Stimulated activated CD8-positive, alpha-beta memory T cell treated with anti-CD3 and anti-CD28 coated beads, Interleukin-15, amount 100 ng/mL, for 48 hours (primary cell): ENCODE measurements at places on chromosomes 2 and 18.

DNA sequence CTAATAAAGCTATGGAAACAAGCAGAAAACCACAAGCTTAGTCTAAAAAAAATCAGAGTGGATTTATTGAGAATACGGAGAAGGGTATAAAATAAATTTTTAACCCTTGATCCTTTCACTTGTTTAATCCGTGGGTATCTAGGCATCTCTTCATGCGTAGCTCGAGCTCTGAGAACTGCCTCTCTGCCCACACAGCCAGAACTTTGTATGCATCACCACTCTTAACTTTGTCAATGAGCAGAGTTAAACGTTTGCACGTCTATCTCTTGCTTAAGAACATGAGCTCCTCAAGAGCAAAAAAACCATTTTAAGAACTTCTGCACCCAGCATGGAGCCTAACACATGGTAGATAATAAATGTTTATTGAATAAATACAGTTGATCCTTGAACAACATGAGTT lies 26.9 kb upstream of the TANK start:
- DNase-seq = no peak

DNA sequence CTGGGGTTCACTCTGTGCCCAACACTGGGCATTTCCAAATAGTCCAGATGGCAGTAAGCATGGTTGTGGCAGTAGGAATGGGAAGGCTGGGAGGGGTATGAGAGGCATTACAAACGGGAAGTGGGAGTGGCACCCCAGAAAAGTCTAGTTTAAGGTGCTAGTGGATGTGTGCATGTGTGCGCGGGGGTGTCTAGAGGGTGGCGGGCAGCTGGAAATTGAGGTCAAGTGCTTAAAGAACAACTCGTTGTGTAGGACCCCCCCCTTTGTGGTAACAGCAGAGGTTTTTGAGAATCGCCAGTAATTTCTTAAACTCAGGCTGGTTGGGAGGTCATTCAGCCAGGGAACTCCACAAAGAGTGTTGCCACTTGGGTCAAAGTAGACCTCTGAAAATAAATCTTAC lies 69.9 kb downstream of the RHBDD1 start:
- DNase-seq = no peak

- no peak for DNase-seq
Measured at GRCh38 chr2:105886029-105886454, 141.3 kb downstream of the NCK2 start.

- no peak for DNase-seq
Measured at GRCh38 chr2:102336502-102336945, 19.1 kb upstream of the IL18R1 start.

GRCh38 chr18:60668583-60668982 lies 296.0 kb upstream of the MC4R start:
- DNase-seq = no peak

DNA sequence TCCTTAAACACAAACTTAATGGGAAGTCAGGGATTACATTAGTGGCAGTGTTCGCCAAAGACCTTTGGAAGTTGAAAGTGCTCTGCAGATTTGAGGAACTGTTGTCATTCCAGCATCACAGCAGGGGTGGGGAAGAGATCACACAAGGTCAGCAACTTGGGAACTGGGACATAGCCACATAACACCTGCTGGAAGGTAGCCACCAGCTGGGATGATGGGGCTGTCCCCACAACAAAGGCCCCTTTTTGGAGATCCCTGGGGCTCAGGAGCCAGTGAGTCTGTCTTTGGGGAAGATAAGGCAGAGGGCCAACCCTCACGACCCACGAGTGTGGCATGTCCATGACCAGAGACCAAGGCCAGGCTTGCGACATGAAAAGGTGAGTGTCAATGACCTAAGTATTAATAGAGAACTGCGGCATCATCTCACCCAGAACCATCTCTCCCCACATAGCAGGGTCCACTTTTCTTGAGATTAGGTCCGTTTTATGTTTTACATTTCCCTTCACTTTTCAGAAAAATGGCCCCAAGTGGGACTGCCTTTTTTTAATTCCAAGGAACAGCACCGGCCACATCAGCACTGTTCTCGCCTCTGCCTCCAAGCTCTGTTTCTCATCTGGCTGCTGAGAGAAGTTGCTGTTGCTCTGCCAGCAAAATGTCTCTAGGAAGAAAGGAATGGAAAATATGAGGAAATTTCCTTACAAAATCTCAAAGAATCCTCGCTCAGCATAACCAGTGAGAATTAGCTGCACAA lies 106.9 kb downstream of the GFPT1 start:
- DNase-seq = no peak

GRCh38 chr2:105111365-105112150 lies 73.7 kb downstream of the MRPS9 start:
- no peak for DNase-seq

GRCh38 chr18:26407736-26408601 lies 140.4 kb downstream of the KCTD1 start:
- no peak for DNase-seq

- no peak for DNase-seq
Measured at GRCh38 chr2:60334610-60335009, 218.8 kb downstream of the BCL11A start.

GRCh38 chr2:66494708-66495107 lies 59.8 kb downstream of the MEIS1 start:
- DNase-seq = no peak

DNA sequence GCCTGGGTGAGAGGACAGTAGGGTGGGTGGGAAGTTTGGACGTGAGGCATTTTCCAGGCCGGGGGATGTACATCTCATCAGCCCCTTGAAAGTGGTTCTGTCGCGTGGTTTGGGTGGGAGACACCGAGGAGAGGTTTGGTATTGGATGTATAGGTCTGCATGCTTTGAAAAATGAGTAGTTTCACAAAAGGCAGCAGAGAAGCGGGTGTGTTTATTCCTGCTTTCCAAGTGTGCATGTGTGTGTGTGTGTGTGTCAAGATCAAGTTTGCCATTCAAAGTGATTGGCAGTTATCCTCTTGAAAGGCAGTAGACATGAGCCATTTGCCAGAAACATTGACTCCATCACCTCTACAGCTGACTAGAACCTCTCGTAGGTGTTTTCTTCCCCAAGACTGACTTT lies 423.1 kb upstream of the POU3F3 start:
- no peak for DNase-seq

GRCh38 chr2:216632952-216633615 lies at the start of gene IGFBP2:
Gene IGFBP2, plus strand, starts transcription at chr2:216633420. Its CDS starts 104 bp downstream, at chr2:216633524.
- peak; percentile 21 for DNase-seq

DNA sequence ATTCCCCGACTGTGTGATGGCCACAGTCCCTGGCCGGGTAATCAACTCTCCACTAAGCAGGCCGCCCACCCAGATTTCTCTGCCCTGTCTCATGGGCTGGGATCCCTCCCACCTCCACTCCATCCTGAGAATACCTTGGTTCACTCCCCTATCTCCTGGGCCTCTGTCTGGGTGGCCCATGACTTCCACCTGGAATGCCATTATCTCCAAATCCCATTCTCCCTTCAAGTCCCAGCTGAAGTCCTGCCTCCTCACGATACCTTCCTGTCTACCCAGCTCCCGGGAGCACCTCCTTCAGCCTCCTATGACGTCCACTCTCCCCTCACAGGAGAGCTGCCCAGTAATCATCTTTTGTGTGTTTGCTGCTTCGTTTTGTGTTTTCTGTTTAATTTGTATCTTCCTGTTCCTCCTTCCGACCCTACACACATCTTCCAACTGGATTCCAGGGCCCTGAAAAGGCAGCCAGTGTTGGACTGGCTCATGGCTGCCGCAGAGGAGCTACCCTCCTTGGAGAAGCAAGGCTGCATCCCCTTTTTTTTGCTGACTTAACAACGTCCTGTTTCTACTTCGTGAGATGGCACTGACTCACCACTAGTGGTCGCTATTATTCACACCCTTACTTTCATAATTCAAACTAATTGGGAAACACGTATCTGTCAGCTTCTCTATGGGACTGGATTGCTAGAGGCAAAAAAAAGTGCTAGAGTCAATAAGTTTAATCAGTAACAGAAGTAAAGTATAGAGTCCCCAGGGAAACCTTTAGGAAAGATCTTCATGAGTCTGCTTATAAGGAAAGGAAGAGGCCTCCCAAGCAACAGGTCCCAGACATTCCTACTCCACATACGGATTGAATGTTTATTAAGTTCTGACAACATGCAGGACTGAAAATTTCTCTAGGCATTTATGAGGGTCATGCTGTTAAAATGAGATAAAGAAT lies 171.9 kb upstream of the GATA6 start:
- no peak for DNase-seq

DNA sequence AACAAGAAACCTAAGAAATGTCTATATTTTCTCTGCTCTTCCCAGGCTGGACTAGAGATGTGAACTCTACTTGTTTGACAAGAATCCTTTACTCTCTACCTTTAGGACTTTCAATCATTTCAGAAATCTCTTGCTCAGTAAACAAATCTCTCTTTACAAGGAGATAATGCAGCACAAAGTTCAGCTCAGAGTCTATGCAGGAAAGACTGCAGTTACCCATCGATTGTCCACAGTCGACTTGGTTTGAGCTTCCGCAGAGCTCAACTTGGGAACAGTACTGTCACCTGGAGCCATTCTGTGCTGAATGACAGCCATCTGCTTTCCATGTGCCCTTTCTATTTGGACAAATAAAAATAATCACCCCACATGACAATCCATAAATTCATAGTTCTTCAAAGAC lies 259.7 kb upstream of the STON1 start:
- DNase-seq = no peak

GRCh38 chr2:230893841-230894781 lies 29.4 kb downstream of the ITM2C start:
- no peak for DNase-seq

GRCh38 chr18:77461062-77461688 lies 211.5 kb downstream of the GALR1 start:
- DNase-seq = no peak

DNA sequence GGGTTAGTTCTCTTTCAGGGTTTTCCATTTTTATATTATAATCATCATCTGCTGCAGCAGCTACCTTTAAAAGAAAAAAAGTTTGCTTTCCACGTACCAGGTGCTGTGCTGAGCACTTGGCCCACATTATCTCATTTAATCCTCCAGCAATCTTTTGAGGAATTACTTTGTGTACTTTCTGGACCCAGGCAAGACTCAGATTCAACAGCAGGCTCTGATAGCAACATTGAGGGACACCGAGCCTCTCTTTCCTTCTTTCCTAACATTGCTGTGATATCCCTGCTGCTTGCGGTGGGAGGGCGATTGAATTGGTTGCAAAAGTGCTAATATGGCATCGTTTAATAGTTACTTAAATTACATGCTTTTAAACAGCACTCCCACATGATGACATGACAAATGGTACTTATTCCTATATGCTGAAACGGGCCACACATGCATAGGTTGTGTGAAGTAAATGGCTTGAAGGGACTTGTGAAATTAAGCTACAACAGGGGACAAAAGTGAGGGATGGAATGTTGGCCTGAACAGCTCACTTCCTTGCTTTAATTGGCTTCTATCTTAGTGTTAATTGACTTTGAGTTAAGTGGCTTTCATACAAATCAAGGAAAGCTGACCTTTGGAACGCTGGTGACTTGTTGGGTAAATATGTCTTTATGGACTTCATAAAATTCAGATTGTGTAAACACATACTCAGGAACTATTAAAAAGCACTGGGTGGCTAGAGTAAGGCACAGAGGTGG lies 21.2 kb downstream of the SPRED2 start:
- no peak for DNase-seq

DNA sequence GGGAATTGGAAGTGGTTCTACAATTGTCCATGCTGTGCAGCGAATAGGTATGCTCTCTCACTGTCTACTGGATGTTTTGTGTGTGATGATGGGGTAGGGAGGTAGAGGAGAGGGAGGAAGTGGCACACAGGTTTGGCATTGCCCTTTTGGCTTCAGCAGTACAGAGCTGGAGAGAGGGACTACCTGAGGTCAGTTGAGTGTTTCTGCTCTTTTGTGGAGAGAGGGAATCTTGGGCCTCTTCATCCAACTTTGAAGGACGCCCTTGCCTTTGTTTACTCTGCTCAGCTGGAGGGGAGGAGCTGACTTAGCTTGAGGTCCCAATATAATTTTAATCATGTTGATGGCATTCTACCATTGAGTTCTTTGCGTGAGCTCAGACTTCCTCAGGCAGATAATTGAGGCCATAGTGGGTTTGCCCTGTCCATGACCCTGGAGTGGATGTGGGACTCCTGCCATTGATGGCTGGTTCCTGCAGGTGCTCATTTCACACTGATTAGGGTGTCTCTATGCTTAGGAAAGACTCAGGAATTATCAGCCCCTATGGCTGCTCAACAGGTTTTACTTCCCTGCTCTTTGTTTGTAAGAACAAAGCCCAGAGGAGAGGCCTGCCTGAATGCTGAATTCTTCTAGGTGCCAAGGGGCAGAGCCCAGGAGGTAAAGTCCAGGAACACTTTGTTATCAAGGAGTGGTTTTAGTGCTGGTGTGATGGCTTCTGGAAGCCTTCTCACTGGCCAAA lies 7.2 kb downstream of the RPIA start:
- no peak for DNase-seq
